ENCODE measurements at places on chromosomes 4 and X.
A peak's percentile ranks its signal among the peaks of the same experiment; 100 is the strongest.

DNA sequence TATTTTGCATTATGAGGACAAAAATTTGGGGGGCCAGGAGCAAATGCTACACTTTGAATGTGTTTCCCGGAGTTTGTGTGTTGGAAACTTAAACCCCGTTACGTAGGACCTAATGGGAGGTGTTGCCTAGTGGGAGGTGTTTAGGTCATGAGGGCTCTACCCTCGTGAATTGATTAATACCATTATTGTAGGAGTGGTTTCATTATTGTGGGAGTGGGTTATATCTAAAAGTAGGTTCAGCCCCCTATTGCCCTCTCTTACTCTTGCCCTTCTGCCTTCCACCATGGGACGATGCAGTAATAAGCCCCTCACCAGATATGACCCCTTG is 15.5 kb downstream of the UBA6 start:
- H3K27me3 ChIP-seq: no peaks in the 10 kb centered on the region
- H3K36me3 ChIP-seq: peaks cover 28% of the 10 kb centered on the region
- peaks cover 11% of the 10 kb centered on the region for H3K4me1 ChIP-seq
- no peak overlapping the region for H3K4me3 ChIP-seq
- no peak overlapping the region for H3K27ac ChIP-seq

GRCh38 chrX:81957900-81958545 is 756.1 kb downstream of the SH3BGRL start:
- no peaks in the 10 kb centered on the region for H3K36me3 ChIP-seq
- H3K27me3 ChIP-seq: no peaks in the 10 kb centered on the region
- H3K27ac ChIP-seq: no peak overlapping the region
- no peaks in the 10 kb centered on the region for H3K4me1 ChIP-seq

GRCh38 chrX:41085512-41085877 is 250 bp downstream of the USP9X start:
- DNase-seq: peak; percentile 60
- H3K27me3 ChIP-seq: no peaks in the 10 kb centered on the region
- H3K4me3 ChIP-seq: peak overlapping the region; percentile 86
- peaks cover 46% of the 10 kb centered on the region for H3K36me3 ChIP-seq

GRCh38 chrX:37800717-37801116 is 20.9 kb downstream of the CYBB start:
- no peak for DNase-seq
- no peak overlapping the region for H3K27ac ChIP-seq
- no peaks in the 10 kb centered on the region for H3K27me3 ChIP-seq
- no peaks in the 10 kb centered on the region for H3K4me1 ChIP-seq
- H3K4me3 ChIP-seq: no peak overlapping the region

GRCh38 chr4:17094159-17094875 is 195.9 kb upstream of the LDB2 start:
- H3K36me3 ChIP-seq: no peaks in the 10 kb centered on the region
- H3K27ac ChIP-seq: no peak overlapping the region
- H3K27me3 ChIP-seq: no peaks in the 10 kb centered on the region
- DNase-seq: no peak
- no peaks in the 10 kb centered on the region for H3K4me1 ChIP-seq

- no peaks in the 10 kb centered on the region for H3K27me3 ChIP-seq
- H3K4me3 ChIP-seq: no peak overlapping the region
- no peaks in the 10 kb centered on the region for H3K4me1 ChIP-seq
- no peak for DNase-seq
These were observed 229.4 kb upstream of the GALNTL6 start for GRCh38 chr4:171583790-171584189.

DNA sequence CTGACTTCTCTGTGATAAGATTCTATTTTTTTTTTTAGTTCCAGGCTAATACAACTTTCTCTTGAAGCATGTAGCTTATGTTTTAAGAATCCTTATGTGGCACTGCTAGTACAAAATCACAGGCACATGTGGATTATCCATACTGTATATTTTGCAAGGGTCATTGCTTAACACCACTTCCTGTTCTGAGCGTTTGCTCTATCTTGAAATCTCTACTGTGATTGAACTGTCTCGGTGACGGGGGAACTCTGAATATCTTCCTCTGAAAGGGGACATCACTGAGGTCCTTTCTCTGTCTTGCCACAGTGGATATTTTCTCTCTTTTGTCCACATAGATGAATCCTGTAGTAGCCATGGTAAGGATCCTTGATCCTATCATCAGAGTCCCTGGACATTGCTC is 2.1 kb upstream of the WFS1 start:
- peaks cover 20% of the 10 kb centered on the region for H3K4me1 ChIP-seq
- peaks cover 4% of the 10 kb centered on the region for H3K27me3 ChIP-seq
- no peak overlapping the region for H3K27ac ChIP-seq
- H3K4me3 ChIP-seq: no peak overlapping the region
- H3K36me3 ChIP-seq: peaks cover 9% of the 10 kb centered on the region
- DNase-seq: no peak

DNA sequence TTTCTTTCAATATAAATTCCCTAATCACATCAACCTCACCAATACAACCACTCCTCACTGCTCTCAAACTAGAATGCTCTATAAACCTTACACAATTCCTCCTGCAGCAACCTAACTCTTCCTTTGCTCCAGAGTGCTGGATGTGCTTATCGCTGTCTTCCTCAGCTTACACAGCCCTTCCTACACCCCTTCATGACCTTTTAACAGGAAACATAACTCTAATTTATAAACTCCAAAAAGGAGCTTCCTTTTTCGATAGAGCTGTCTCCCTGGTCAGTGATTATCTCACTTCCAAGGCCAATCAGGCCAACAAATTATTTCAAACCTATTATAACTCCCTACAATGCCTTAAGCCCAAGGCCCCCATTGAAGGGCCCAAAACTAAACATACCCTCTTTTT is 78.8 kb downstream of the COQ2 start:
- no peak overlapping the region for H3K4me3 ChIP-seq
- H3K4me1 ChIP-seq: peaks cover 13% of the 10 kb centered on the region
- no peak for DNase-seq
- H3K36me3 ChIP-seq: no peaks in the 10 kb centered on the region

- H3K36me3 ChIP-seq: no peaks in the 10 kb centered on the region
- no peak for DNase-seq
- no peaks in the 10 kb centered on the region for H3K4me1 ChIP-seq
- H3K27ac ChIP-seq: no peak overlapping the region
- H3K27me3 ChIP-seq: no peaks in the 10 kb centered on the region
These were observed 99.6 kb upstream of the INTU start for GRCh38 chr4:127533028-127533700.

DNA sequence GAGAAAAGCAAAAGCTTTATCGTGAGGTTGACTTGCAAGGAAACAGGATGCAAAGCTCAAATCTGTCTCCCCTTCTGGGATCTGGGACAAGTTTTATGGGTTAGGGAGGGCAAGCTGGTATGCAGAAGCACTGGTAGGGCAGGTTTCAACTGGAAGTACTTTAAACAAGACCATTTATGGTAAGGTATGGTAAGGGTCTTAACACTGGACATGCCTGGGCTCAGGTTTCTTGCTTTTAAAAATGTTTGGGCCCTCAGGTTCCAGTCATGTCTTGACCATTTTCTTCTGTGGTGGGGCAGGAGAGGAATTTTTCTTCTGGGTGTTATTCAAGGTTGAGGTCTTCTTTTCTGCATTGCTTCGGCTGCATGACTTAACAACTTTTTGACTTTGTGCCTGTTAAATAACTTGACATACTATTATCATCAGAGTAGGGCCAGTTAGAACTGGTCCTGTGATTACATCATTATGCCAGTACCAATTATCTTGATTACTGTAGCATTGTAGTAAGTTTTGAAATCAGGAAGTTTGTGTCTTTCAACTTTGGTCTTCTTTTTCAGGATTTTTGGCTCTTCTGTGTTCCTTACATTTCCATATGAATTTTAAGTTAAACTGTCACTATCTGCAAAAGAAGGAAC is 33.7 kb downstream of the CD38 start:
- H3K27ac ChIP-seq: no peak overlapping the region
- no peak for DNase-seq
- no peak overlapping the region for H3K4me3 ChIP-seq
- peaks cover 8% of the 10 kb centered on the region for H3K27me3 ChIP-seq
